ENCODE measurements at places on chromosomes 4 and X.

DNA sequence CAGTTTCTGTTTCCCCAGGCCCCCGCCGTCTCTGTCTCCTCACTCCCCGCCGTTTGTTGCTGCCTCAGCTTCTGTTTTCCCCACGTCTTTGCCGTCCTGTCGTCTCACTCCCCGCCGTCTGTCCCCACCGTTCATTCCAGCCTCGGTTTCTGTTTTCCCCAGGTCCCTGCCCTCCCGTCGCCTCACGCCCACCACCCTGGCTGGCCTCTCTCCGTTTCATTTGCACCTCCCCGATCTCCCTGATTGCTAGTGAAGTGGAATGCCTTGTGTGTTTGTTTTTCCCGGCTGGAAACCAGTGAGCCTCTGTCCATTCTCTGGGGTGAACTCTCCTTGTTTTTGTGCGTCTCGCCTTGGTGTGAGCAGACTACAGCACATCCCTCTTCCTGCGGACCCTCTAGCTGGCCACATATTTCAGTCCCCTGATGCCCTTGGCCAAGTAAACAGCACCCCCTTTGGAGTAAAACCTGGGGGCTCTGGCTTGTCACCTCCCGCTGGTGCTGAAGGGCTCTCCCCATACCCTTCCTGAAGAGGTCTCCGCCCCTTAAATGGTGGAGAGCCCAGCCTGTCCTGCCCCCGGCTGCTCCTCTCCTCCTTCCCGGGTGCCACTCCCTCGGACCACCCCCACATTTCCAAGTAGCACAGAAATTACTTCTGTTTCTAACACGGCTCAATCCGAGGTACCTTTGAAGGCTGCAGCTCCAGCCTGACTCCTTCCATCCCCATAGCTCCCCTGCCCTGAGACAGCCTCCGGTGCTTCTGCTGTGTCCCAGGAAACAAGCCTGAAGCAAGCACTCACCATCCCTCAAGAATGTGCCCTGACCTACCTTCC, 13.2 kb downstream of the TMEM175 start:
- no peak for DNase-seq

DNA sequence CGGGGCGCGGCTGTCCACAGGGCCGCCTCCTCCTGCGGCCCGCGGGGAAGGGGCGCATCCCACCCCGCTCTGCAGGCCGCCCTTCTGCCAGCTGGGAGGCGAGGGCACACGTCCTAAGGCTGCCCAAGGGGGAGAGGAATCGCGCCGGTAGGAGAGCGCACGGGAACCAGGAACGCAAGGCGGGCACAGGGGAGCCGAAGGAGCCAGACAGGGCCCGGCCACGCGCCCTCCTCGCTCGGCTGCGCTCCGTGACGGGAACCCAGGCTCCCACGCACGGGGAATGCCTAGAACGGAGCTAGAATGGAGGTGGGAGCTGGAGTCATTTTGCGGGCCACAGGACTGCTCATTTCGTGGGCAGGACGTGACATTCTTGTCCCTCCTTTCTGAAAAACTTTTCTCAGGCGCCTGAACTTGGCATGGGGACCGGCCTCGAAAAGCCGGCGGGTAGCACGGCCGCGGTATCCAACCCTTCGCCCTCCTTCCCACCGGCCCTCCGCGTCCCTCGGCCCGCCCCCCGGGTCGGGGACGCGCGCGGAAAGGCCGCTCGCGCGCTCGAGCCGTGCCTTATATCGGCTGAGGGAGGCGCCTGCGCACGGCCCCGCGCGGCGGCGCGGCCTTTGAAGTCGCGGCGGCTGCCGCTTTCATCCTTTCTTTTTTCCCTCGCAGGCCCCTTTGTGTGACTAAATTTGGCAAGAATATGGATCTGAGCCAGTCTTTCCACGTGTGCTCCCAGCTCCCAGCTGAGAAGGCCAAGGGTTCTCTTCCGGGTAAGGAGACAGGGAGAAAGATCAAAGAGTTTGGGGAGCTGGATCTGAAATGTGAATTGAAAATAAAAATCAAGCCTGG, 4.2 kb upstream of the LEF1 start:
- peak; percentile 66 for DNase-seq

GRCh38 chr4:38166082-38166481, 205.9 kb downstream of the PTTG2 start:
- no peak for DNase-seq

DNA sequence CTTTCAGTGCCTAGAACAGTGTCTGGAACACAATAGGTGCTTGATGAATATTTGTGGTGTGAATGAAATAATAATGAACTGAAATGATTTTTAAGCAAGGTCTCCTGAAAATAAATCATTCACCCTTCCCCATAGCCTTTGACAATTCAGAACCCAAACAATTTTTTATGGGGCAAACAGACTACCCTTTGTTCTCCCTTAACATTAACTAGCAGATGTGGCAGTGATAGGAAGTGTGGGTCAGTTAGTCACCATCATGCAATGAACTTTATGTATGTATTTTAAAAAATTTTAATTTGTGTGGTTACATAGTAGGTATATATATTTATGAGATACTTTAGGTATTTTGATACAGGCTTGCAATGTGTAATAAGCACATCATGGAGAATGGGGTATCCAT, 27.2 kb upstream of the CD40LG start:
- DNase-seq: no peak

GRCh38 chr4:129823105-129823504, 727.2 kb downstream of the C4orf33 start:
- no peak for DNase-seq

DNA sequence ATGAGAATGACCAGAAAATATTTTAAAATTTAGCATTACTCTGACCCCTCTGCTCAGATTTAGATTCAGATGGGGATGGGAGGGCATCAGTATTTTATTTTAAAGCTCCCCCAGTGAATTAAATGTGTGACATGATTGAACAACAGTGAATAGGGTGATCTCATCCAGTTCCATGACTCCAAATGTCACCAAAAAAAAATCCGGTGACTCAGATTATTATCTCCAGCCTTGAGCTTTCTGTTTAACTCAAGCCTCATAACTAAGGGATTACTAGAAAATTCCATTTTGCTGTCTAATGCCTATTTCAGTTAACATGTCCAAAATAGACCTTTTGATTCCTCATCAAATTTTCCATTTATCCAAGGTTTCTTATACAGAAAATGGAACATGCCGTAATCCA, 121.8 kb upstream of the TMEM47 start:
- no peak for DNase-seq

- DNase-seq: no peak
Observed at GRCh38 chrX:72714478-72714916, 391 bp upstream of the PHKA1 start.

GRCh38 chr4:129240816-129241215, 144.9 kb downstream of the C4orf33 start:
- DNase-seq: no peak

DNA sequence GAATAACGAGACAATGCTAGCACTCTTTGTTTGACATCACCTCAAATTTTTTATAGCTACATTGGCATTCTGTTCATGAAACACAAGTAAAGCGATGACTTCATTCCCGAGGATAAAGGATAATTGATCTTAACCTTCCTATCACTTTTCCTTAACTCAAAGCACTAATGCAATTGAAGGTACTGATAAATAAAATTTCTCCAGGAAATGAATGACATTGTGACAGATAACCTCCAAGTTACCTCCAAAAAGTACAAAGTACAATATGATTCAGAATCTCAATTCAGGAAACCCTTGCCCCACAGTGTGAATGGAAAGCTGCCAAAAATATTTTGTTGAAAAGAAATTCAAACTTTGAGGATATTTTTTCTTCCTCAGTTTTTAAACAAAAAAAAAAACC, 1.8 kb downstream of the PRSS12 start:
- DNase-seq: no peak

- no peak for DNase-seq
Observed at GRCh38 chr4:81504112-81505003, 32.7 kb upstream of the RASGEF1B start.

DNA sequence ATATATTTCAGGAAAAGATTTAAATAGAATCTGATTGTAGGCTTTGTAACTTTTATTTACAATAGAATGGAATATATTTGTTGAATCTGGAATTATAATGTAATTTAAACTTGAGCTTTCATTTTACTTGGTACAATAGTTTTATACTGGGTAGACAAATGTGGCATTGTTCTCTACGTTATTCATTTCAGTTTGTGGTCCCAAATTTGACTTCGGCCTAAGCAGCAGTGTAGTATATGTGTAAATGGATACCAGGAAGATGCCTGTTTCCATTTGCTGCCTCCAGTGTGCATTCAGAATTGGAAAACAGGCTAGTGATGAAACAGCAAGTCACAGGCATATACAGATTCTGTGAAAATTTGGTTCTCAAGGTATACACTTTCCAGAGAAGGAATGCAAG, 77.8 kb downstream of the CLDN22 start:
- no peak for DNase-seq

GRCh38 chr4:145176641-145177432, 3.6 kb downstream of the OTUD4 start:
- DNase-seq: no peak

- no peak for DNase-seq
Observed at GRCh38 chr4:146486565-146486964, 35.2 kb downstream of the SLC10A7 start.

DNA sequence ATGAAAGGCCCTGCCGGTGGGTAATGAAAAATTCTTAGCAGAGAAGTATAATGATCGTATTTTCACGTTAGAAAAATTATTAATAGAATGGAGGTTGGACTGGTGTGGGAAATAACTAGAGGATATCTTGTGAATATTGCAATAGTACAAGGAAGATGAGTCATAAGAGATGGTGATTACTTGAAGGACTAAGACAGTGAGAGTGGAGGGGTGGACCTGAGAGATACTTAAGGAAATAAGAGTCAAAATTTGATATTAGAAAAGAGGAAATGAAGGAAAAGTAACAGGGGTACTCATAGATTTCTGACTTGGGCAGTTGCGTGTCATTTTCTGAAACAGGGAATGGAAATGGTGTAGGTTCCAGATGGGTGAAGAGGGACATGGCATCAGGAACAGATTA, 1.7 kb upstream of the USP53 start:
- DNase-seq: no peak

DNA sequence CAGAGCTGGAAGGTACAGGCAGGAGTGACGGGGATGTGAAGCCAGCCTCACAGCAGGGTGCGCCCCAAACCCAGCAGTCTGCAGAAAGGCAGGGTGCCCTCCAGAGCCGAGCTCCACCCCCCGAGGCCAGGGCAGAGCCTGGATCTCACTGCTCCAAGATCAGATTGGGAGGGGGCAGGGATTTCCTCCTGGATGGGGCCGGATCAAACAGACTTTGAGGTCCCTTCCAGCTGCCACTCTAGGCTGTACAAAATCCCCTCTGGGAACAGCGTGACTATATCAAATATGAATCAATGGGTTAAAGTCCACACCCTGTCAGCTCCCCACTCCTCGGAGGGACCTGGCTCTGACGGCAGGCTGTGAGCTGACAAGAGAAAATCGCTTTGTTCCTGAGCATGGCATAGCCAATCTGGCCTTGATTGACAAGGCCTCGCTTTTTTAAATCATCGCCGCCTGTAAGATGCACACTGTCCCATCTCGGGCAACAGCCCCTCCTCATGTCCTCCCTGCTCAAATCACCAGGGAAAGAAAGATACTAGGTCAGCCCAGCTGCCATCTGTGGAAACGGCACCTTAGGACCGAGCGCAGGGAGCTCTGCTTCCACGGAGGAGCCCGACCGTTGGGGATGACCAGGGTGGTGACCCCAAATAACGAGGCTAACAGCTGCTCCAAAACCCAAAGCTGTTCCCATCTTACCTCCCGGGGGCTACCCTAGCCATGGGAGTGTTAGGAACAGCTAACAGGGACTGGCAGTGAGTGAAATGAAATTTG, 39.9 kb downstream of the PSAPL1 start:
- DNase-seq: no peak

GRCh38 chr4:83054928-83055327, 19.9 kb downstream of the COPS4 start:
- no peak for DNase-seq

- DNase-seq: no peak
Observed at GRCh38 chr4:146183209-146183608, 7.7 kb downstream of the LSM6 start.

DNA sequence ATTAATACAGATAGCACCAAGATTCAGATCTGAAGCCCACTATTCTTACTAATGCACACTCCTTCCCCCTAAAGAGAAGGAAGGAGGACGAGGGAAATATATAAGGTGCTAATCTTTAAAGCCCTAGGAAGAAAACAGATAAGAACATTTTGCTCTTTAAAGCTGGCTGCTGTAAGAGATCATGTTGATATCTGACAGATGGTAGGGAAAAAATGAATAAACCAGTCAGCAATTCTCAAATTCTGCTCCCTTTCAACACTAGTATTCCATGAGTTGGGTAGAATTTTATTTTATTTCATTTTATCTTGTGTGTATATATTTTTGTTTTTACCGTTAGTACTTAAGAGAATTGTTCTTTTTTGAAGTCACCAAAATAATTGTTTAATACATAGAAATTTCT, 19.2 kb downstream of the OTC start:
- DNase-seq: no peak

DNA sequence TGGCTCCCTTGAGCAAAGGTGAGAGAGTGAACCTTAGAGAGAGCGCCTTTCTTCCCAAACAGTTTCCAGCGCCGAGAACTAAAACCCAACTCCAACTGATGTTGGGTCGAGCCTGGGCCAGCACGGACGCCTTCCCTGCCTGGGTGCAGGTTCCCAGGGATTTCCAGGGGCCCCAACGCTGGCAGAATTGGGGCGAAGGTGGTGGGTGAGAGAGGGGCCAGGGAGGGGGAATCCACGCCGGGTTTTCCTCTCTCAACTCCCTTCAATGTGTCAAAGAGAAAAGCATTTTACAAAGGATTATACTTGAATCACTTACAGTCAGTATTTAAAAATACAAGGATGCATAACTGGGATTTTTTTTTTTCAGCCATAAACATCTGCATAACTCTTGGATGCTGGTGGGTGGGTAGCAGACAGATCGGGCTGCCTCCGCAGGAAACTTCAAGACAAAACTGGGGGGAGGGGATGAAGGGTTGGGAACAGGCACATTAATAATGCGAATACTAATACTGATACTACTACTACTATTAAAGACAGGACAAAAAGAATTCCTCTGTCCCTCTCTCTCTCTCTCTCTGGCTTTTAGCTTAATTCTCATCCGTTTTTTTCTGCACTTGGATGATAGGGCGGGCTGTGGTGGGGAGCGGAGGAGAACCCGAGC, 1.3 kb upstream of the ARX start:
- DNase-seq: no peak

- DNase-seq: no peak
Observed at GRCh38 chr4:179867300-179867878, 2375.8 kb upstream of the TENM3 start.

DNA sequence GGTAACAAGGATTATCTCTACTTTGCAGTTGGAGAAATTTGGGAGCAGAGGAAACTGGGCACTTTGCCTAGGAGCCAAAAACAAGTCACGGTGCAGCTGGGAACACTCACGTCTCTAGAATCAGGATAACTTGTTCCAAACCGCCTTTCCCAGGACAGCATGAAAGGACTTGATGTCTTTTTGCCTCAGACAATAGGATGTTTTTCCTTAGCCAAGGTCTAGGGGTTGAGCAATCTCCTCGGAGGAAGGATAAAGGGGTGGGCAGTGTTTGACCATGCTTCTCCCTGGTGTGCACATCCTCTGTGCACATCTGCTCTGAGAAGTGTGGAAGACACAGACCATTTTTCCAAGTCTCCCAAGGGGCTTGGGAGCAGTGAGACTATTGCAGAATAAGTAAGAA, 1.7 kb upstream of the SPARCL1 start:
- no peak for DNase-seq

GRCh38 chrX:107480272-107480671, 30.8 kb downstream of the FRMPD3 start:
- DNase-seq: no peak

GRCh38 chrX:47573341-47574075, 8.7 kb upstream of the TIMP1 start:
- DNase-seq: no peak
